ENCODE measurements at places on chromosomes 2 and 18. TPM values are rescaled to one million over a fixed set of nuclear protein-coding genes. Genes with fewer than 3 reads are reported as not detected.

SP140L gene
- 3.7 TPM for total RNA-seq

C2orf66 gene
- total RNA-seq: 0.06 TPM

MAPK4 gene
- total RNA-seq: 0.09 TPM

SERPINB13 gene
- total RNA-seq: not detected

FN1 gene
- 174 TPM for total RNA-seq

NAT8 gene
- total RNA-seq: not detected

DAW1 gene
- 2.6 TPM for total RNA-seq

CDH19 gene
- 1.1 TPM for total RNA-seq

MYO7B gene
- 0.19 TPM for total RNA-seq

C2orf92 gene
- 1.1 TPM for total RNA-seq

EFEMP1 gene
- total RNA-seq: 43.3 TPM

ASB18 gene
- total RNA-seq: not detected

VWC2L gene
- total RNA-seq: not detected

DSEL gene
- total RNA-seq: 0.27 TPM

HOXD8 gene
- total RNA-seq: 5.7 TPM

CD8A gene
- 0.37 TPM for total RNA-seq

HAAO gene
- total RNA-seq: not detected

IFIH1 gene
- 1.5 TPM for total RNA-seq

DNAH6 gene
- 0.14 TPM for total RNA-seq

ZNF804A gene
- not detected for total RNA-seq
